ENCODE measurements at places on chromosomes 5 and 9. TPM values are rescaled to one million over a fixed set of nuclear protein-coding genes. Genes with fewer than 3 reads are reported as not detected.

Gene CDH6
- 0.93 TPM for total RNA-seq

Gene PAM
- 99.1 TPM for total RNA-seq

Gene KIF2A
- total RNA-seq, result 8.4 TPM

Gene TRAF1
- total RNA-seq, result 0.84 TPM

Gene UBAC1
- total RNA-seq, result 162 TPM

Gene SAPCD2
- 0.10 TPM for total RNA-seq

Gene LCN15
- not detected for total RNA-seq

Gene CYLC2
- not detected for total RNA-seq

Gene CCDC152
- total RNA-seq, result 0.88 TPM

Gene MCTP1
- total RNA-seq, result 3.0 TPM

Gene DHFR
- total RNA-seq, result 13.0 TPM

Gene SHISAL2B
- not detected for total RNA-seq

Gene PCA3
- not detected for total RNA-seq

Gene TXNDC8
- total RNA-seq, result not detected

Gene TERT
- total RNA-seq, result not detected

Gene MARCHF3
- 9.2 TPM for total RNA-seq

Gene NAIF1
- total RNA-seq, result 5.9 TPM

Gene DBH
- total RNA-seq, result 0.06 TPM

Gene PTPN3
- 8.8 TPM for total RNA-seq

Gene TUT7
- 15.9 TPM for total RNA-seq

Gene PCDHA1
- total RNA-seq, result 0.10 TPM

Gene PCDHGC5
- 1.2 TPM for total RNA-seq

Data from psoas muscle (tissue), 8 donors.